ENCODE measurements at places on chromosomes 4 and X.

GRCh38 chr4:10623862-10624261 lies 60.7 kb downstream of the CLNK start:
- no peak for DNase-seq

- no peak for DNase-seq
Measured at GRCh38 chr4:8173492-8174242, 15.1 kb upstream of the ABLIM2 start.

- DNase-seq: no peak
Measured at GRCh38 chr4:24103434-24104157, 213.7 kb upstream of the PPARGC1A start.

- no peak for DNase-seq
Measured at GRCh38 chr4:159104694-159105414, 2.0 kb downstream of the RAPGEF2 start.

DNA sequence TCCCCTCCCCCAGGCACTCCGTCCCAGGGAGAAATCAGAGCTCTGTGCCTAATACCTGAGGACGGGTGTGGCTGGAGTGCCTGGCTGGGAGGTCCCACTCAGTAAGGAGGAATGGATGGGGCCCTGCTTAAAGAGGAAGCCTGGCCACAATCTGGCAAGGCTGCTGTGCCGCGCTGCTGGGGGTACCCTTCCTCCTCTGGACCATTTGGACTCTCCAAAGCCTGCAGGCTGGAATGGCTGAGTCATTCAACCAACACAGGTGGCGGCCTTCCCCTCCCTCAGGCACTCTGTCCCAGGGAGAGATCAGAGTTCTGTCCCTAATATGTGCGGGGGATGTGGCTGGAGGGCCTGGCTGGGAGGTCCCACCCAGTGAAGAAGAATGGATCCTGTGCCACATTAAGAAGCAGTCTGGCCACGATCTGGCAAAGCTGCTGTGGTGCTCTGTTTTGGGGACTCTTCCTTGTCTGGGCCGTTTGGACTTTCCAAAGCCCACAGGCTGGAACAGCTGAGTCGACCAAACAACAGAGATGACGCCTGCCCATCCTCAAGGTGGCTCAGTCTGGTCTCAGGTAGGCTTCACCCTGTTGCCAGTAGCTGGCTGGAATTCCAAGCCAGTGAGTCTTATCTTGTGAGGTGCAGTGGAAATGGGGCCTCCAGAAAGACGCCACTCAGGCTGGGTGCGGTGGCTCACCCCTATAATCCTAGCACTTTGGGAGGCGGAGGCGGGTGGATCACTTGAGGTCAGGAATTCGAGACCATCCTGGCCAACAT lies 127.3 kb upstream of the HUWE1 start:
- no peak for DNase-seq

DNA sequence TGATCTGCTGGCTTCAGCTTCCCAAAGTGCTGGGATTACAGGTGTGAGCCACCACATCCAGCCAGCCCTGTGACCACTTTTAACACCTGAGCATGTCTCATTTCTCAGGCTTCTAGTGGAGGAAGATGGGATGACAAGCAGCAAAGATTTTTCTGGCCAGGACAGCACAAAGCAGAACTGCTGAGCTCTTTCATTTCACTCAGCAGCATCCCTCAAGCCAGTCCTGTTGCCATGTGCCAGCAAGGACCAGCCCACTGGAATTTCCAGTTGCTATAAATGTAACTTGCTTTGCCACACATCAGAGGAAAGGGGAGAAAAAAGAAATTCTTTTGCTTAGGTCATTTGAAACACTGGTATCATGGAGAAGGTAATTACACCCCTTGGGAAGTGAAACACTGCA lies 75.9 kb downstream of the SLC9A7 start:
- DNase-seq: no peak

GRCh38 chr4:8105306-8106100 lies 53.1 kb downstream of the ABLIM2 start:
- DNase-seq: no peak

GRCh38 chrX:106917830-106918500 lies 2.2 kb upstream of the CLDN2 start:
- peak; percentile 6 for DNase-seq

DNA sequence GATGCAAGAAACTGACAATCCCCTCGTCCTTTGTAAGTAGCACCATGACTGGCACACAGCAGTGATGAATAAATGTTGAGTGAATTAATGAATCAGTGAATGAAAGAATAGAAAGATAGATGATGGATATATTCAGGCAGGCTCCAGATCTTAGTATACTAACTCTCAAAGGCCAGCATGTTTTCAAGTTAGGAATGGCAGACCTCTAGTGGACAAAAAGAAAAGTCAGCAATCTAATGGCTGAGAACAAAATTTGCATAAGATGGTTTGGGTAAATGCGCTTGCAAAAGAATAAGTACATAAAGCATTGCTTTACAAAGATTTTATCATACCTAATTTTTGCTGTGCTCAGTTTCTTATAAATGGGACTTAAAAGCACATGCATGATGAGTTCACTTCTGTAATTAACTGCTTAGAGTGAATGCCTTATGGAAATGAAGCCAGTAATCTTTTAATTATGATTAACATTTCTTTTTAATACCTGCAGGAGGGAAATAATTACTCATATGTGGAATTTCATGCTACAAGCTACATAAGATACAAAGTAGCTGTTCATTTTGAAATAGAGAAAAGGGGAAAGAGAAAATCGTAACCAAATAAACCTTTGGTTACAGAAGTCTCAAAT lies 126.9 kb upstream of the GPRIN3 start:
- no peak for DNase-seq

DNA sequence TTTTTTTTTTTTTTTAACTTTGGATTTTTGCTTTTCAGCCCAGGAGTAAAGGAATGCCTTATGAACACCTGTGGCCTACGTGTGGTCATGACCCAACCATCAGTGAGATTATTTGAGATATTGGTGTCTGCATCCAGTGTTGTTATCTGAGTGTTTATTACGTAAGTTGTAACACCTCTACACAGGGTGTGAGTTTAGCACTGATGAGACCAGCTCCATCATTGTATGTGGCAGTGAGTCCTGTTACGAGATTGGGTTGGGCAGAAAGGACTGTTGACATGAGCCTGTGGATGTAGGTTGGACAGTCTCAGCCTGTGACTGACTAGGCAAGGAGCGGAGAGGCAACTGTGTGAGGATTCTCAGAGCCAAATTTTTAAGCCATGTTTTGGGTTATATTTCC lies 179.0 kb downstream of the PTTG2 start:
- no peak for DNase-seq

DNA sequence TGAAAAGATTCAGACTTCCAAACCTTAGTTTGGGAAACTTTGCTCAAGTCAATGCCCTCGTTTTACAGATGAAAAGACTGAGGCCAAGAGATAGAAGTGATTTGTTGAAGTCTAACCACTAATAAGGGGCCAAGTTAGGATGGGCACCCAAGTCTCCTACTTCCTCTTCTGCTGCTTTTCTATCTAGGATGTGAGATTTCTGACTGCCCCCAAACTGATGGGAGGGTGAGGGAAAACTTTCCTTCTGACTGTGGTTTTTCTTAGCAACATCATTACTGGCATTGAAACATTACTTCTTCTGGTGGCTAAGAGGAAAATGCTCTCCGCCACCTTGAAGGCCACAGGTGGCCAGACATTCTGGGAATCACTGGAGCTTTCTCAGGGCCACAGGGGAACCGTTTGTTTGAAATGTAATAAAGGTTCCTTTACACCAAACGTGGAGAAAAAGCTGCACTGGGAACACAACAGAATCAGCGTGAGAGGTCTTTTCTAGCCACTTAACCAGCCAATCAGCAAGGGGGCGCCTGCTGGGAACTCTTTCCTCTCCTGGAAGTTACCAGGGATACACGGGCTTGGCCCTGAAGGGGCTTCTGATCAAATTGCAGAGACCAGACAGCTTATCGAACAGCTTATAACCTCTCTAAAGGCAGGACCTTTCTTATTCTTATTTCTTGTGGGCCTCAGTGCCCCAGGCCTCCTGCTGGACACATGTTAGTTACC lies 115.9 kb upstream of the TEX13D start:
- DNase-seq: no peak

- no peak for DNase-seq
Measured at GRCh38 chr4:24547979-24548378, 36.4 kb downstream of the DHX15 start.

- no peak for DNase-seq
Measured at GRCh38 chrX:149517308-149517707, 12.2 kb upstream of the IDS start.

Data from CD4-positive, alpha-beta T cell (primary cell).